Renal cortex interstitium (tissue), 15 donors: ENCODE measurements at places on chromosomes 1 and 21. TPM values are rescaled to one million over a fixed set of nuclear protein-coding genes. Genes with fewer than 3 reads are reported as not detected.

DNA sequence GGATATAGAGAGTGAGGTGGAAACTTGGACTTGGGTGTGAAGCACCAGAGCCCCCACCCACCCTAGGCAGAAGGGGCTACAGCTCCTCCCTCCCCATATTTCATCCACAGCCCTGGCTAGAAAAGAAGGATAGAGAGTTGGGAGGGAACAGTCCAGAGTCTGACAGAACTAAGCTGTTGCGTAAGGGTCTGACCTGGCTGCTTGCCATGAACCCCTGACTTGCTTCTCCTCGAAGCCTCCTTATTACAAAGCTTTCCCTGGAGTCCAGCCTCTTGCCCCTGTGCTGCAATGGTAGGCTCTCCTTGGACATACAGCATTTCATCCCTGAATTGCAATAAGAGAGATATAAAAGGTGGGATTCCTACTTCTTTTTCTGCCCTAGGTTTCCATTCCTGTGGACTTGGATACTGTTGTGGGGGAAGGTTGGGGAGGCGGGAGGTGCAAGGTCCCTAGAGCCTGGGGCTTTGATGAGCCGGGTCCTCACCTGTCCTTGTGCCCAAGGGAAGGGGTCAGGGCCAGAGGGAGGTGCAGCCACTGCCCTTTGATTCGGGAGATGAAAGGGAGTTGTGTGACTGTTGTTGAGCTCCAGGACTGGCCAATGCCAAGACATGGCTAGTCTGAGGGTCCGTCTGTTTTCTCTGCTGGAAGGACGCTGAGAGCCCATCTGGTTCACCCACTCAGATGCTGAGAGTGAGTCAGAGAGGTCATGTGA lies 2.7 kb downstream of the RHBG start:
- no peak for DNase-seq

DNA sequence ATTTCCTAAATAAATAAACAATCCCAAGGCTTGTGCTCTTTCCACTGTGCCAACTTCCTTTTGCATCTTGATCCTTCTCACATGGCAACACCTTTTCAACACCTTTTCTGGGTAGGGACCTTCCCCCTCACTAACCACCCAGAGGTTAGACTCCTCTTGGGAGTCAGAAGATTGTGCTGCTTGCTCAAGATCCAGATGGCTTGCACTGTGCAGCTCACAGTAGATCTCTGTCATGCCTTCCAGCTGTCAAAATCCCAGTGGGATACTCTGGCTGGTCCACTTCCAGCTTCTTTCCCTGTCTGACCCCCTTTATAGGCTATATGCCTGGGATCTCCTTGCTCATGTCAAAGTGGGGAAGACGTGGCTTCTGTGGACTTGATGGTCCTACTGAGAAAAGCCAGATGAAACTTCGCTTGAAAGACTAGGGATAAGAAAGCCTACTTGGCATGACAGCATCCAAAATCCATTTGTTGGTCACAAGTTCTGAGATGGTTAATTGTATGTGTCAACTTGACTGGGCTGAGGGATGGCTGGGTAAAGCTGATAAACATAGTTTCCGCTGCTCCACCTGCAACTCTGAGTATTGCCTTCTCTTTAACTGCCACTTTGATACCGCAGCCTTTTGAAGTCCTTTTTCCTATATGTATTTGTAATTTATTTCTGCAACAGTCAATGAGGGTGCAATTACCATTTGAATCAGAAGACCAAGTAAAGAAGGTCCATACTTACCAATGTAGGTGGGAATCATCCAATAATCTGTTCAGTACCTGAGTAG lies 74.5 kb downstream of the S1PR1 start:
- no peak for DNase-seq

DNA sequence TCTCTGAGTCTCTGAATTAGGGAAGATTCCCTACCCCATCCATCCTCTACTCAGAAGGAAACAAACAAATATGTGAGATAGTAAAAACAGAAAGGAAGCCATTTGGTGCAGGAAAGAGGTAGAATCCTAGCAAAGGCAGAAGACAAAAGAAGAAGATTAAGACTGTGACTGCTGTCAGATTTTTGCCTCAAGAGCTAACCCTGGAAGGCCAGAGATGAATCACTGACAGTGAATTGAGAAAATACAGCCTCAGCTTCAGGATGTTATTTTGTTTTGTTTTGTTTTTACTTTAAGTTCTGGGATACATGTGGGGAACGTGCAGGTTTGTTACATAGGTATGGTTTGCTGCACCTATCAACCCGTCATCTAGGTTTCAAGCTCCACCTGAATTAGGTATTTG lies 31.7 kb downstream of the DSTYK start:
- no peak for DNase-seq

The ZBTB8B gene
- polyA plus RNA-seq: 1.5 TPM

The TSPAN2 gene
- 37.8 TPM for polyA plus RNA-seq

The LEMD1 gene
- 3.3 TPM for polyA plus RNA-seq

DNA sequence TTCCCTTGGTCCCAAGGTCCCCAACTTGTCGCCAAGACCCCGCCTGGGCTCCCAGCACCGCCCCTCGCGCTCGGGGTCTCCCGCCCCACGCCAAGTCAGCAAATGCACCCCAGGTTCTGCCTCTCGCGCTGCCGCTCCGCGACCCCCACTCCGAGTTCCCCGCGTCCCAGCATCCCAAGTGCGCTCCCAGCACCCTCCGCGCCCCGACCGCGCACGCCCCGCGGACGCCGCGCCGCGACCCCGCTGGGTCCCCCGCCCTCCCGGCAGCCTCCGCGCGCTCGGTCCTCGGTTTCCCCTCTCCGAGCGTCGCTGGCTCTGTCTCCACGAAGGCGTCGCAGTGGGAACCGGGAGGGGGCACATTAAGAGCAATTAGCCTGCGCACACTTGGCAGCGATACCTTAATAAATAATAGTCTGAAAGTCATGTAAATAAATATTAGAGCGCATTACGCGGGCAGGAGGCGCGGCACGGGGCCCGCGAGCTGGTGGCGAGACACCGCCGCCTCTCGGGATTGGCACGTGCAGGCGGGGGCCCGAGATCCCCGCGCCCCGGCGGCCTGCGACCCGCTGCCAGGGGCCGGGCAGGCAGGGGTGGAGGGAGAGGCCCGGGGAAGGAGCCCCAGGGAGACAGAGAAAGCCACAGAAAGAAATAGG lies 75.9 kb downstream of the VWA5B1 start:
- DNase-seq: no peak

GRCh38 chr1:45722809-45723208 lies 27.6 kb downstream of the IPP start:
- no peak for DNase-seq

The PALMD gene
- polyA plus RNA-seq: 2.0 TPM

The FGR gene
- 2.1 TPM for polyA plus RNA-seq

DNA sequence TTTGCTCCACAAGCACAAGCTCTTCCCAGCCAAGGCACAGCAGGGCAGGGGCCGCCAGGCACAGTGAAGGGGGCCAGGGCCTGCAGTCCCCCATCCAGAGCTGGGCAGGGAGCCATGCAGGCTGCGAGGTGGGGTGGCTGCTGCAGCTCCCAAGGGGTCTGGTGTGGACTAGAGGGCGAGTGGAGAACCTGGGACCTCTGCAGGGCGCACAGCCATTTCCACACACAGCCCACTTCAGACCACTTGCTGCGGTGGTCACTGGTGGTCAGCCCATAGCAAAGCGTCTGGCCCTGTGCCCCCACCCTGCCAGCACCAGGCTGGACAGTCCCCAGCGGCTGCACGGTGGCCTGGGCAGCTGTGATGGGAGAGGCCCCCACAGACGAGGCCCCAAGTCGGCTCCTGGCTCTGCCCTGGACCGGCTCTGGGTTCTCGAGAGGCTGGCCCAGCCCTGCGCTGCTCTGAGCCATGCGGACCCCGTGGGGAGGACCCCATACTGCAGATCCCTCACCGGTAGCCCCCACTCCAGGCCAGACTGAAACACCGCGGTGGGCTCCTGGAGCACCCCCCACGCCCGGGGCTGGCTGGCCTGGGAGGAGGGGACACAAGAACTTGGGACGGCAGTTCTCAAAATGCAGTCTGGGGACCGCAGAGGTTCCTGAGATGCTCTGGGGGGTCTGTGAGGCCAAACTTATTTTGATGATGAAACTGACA lies 47.1 kb upstream of the COL6A2 start:
- DNase-seq: no peak

GRCh38 chr1:245278846-245279245 lies 124.1 kb downstream of the KIF26B start:
- DNase-seq: no peak

- DNase-seq: no peak
Observed at GRCh38 chr1:214188835-214189234, 92.1 kb upstream of the SMYD2 start.

DNA sequence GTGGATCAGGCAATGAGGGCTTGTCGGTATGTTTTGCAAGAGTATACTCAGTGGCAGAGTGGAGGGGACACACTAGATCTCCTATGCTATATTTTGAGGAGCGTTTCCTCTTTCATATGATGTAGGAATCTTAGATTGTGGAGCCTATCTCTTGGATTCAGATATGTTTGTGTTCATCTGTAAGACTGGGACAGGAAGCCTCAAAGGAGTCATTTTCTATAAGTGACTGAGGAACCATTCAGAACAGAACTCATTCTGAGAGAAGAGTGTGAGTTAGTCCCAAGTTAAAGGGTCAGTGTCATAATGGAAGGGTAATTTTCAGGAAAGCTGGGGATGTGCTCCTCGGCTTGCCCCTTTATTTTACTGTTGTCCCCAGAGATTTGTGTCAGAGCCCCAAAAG lies 107.7 kb downstream of the PTGS2 start:
- DNase-seq: no peak

DNA sequence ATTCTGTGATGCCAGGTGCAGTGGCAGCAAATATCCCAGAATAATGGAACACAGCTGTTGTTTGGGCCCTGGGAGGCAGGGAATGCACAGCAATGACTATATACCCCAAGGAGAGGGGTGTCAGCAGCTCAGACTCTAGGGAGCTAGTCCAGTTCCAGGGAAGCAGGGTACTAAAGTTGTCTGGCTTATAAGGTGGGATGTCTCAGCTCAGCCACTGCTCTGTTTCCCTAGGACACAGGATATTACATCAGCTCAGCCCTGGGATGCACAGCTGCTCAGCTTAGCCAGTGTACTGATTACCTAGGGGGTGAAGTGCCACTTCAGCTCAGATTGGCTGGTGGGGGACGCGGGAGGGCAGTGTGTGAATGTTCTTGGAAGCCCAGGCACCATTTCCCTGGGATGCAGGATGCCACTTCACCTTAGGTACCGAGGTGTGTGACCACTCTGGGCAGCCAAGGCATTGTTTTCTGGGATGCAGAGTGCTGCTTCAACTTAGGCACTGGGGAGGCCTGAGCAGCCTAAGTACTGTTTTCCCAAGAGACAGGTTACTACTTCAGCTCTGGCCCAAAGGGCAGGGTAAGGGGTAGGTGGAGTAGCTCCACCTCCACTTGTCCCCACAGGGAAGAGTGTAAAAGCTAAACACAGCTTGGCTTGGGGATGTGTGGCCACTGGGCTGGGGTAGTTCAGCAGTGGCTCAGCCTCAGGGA lies 59.4 kb downstream of the DIPK1A start:
- no peak for DNase-seq

DNA sequence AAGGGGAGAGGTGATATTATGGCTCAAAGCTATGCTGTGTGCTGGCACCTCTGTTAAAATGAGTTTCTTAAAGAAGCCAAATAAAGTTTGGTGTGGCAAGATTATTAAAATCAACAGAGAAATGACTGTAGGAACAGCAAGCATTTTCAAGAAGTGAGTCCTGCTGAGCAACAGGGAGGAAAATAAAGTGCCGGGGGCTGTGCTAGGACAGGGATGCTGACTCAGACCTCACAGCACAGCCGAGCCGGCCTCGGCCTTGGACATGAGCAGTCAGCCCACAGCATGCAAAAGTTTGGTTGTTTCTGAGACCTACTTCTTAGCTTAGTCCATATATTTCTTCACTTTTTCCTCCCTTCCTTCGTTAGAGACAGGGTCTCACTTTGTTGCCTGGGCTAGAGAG lies 19.2 kb downstream of the CNIH3 start:
- DNase-seq: no peak

- no peak for DNase-seq
Observed at GRCh38 chr1:225999912-226000337, 782 bp upstream of the SDE2 start.

- peak; percentile 35 for DNase-seq
Observed at GRCh38 chr1:152141971-152142584, 16.9 kb downstream of the RPTN start.

DNA sequence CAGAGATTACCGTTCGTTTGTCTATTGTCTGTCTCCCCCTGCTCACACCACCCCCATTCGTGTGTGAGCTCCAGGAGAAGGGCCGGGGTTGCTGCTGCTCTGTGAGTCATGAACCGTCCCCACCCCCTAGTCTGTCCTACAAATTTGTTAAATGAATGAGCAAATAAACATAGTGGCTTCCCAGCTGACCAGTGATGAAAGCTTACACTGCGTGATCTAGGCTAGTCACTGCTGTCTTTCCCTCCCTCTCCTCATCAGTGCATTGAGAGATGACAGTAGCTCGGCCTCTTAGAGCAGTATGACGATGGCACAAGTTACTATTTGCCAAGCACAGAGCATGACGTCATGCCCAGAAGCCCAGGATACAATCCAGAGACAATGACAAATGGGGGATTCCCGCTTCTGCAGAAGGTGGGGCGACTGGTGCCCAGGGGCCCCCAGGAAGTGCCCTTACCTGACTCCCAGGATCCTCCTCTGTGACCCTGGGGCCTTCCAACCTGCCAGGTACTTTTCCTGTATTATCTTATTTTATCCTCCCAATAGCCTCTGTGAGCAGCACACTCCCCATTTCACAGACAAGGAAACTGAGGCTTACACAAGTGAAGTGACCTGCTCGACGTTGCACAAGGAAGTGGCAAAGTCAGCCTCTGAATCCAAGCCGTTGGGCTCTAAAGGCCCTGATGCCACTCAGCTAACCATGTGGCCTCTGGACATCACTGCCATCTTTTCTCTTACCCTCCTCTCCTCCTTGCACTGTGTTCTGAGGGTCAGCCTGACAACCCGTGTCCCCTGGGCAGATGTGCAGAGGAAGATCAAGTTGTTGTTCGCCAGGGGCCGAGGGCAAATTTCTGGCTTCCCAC lies 8.6 kb upstream of the EPHA2 start:
- no peak for DNase-seq

The BSND gene
- polyA plus RNA-seq: 4.2 TPM

DNA sequence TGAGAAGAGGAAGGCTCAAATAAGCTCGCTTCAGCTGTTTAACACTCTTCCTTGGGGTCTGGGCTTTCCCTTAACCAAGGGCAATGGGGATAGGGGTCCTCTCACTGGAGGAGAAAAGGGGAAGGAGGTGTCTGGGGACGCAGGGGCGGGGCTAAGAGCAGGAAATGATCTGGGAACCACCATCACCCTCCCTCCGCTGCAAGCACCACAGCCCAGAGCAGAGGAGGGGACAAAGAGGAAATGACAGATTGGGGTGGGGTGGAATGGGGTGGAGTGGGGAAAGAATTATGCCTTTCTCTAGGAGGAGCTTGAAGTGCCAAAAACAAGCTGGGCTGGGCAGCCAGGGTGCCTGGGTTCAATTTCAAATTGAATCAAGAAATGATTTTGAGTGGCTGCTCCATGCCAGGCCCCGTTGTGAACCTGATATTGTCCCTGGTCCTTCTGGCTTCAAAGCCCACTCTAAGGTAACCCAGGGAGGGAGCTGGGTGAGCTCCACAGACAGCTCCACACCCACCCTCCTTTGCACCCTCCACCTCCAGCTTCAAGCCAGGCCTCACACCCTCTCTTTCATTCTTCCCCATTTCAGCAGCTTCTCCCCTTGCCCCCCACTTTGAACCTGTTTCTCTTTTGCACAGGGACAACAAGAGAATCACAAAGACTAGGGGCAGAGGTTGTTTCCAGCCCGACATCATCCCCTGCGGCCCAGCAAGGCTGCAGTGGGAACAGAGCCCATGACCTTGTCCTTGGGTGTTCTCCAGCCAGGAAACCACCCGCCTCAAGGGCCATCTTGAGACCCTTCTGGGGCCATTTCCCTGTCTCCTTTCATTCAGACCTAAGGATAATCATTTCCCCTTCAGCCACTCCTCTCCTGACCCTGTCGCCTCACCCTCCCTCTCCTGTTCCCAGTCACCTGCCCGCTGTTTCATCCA lies 1.1 kb downstream of the ARHGAP30 start:
- no peak for DNase-seq
